ENCODE measurements at places on chromosomes 5 and 9.

DNA sequence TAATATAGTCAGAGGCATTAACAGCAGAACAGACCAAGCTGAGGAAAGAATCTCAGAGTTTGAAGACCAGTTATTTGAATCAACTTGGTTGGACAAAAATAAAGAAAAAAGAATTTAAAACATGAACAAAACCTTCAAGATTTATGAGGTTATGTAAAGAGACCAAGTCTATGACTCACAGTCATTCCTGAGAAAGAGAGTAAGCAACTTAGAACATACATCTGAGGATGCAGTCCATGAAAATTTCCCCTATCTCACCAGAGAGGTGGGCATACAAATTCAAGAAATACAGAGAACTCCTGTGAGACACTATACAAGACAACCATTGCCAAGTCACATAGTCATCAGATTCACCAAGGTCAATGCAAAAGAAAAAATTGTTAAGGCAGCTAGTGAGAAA, 17.4 kb upstream of the C9orf72 start:
- H3K27ac ChIP-seq: no peak overlapping the region
- no peak for DNase-seq
- peaks cover 54% of the 10 kb centered on the region for H3K27me3 ChIP-seq
- H3K36me3 ChIP-seq: no peaks in the 10 kb centered on the region

- H3K27ac ChIP-seq: no peak overlapping the region
- no peaks in the 10 kb centered on the region for H3K27me3 ChIP-seq
- no peak for DNase-seq
Observed at GRCh38 chr9:123590499-123590898, 234.5 kb downstream of the CRB2 start.

DNA sequence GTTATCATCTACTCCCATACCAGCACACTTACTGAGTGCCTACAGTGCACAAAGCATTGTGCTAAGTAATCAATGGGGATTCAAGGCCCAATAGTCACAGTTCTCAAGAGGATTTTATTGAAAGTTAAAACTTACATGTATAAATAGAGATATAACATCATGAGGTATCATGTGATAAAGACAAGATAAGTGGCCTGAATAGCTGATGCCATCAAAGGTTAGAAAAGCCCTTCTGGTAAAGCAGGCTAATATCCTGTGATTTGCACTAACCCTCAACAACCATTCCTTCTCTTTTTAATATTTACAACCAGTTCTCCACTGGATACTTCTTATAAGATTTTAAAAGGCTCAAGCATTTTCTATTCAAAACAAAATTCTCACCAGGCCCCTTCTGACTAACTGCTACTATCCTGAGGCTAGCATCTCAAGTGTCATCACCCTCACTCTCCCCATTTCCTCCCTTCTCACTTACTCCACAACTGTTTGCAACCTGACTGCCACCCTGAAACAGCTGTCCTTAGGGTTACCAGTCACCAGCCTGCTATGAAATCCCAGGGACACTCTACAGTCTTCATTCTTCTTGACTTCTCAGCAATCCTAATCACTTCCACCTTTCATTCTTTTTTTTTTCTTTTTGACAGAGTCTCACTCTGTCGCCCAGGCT, 377.9 kb downstream of the ENC1 start:
- H3K4me3 ChIP-seq: no peak overlapping the region
- H3K4me1 ChIP-seq: no peaks in the 10 kb centered on the region
- H3K27ac ChIP-seq: no peak overlapping the region
- H3K36me3 ChIP-seq: no peaks in the 10 kb centered on the region
- no peak for DNase-seq

DNA sequence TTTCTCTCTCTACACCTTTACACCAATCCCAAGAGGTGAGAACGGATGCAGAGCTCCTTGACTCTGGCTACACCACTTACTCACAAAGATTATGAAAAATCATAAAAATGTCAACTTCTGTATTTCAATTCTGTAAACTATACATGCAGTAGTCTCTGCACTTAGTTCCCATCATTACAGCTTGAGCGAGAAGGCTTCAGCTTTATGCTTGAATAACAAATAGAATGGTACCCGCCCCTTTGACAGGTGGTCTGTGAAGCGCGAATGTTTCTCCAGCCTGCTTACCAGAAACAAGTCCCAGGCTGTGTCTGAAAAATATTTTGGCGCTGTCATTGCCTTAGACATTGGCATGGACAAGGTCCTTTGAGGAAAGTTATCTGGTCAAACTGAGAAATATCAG, 562.4 kb upstream of the CLINT1 start:
- no peaks in the 10 kb centered on the region for H3K27me3 ChIP-seq
- H3K27ac ChIP-seq: no peak overlapping the region
- no peak overlapping the region for H3K4me3 ChIP-seq
- H3K36me3 ChIP-seq: no peaks in the 10 kb centered on the region
- no peaks in the 10 kb centered on the region for H3K4me1 ChIP-seq

DNA sequence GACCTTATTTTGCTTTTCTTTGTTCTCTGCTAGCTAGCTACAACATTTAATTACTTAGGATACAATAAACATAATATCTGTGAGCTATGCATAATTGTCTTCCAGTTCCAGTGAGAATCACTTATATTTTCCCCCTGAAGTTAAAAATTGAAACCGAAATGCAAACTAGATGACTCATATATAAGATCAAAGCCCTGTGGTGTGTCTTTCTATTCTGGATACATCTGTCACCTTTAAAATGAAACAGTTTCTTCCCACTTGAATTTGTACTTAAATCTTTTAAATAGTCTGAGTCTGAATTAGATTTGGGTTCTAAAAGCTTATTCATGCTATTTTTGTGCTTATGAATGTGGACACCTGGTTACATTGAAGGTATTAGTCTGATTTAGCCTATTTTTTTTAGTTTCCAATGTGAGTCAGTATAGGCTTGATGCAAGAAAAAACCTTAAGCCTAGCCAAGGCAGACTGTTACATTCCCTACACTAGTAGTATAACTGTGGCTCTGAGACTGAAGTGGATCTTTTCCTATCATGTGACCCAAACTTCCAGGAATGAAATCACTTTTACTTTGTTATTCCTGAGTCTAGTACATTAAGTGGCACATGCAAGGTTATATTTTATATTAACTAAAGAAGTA, 703.5 kb upstream of the RGMB start:
- H3K36me3 ChIP-seq: no peaks in the 10 kb centered on the region
- peak overlapping the region; percentile 35 for H3K27ac ChIP-seq
- DNase-seq: no peak
- peaks cover 3% of the 10 kb centered on the region for H3K27me3 ChIP-seq
- peaks cover 9% of the 10 kb centered on the region for H3K4me1 ChIP-seq

GRCh38 chr9:28471261-28471660, 898.0 kb upstream of the C9orf72 start:
- no peaks in the 10 kb centered on the region for H3K36me3 ChIP-seq
- H3K4me1 ChIP-seq: no peaks in the 10 kb centered on the region
- H3K27me3 ChIP-seq: no peaks in the 10 kb centered on the region
- no peak overlapping the region for H3K4me3 ChIP-seq
- no peak for DNase-seq
- H3K27ac ChIP-seq: no peak overlapping the region

DNA sequence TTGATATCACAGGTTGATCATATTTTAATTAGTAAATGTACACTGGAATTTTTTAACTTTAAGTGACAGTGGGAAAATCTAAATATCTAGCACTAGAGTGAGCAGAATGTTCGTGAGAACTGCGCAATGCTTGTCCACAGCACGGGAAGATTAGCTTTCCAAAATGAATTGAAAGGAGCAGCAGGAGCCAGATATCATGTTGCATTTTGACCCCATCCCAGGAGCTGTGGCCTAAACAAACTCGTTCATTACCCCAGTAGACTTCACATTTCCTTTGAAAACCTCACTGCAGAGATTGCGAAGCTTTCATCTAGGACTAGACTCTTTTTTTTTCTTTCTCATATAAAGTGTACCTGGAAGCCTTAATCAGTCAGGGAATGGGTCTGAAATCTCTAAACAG, 525.8 kb downstream of the CTNND2 start:
- DNase-seq: no peak
- H3K36me3 ChIP-seq: no peaks in the 10 kb centered on the region
- no peaks in the 10 kb centered on the region for H3K4me1 ChIP-seq
- no peak overlapping the region for H3K27ac ChIP-seq
- peaks cover 23% of the 10 kb centered on the region for H3K27me3 ChIP-seq

GRCh38 chr5:59007460-59008063, 424.7 kb downstream of the RAB3C start:
- H3K27ac ChIP-seq: no peak overlapping the region
- no peak overlapping the region for H3K4me3 ChIP-seq
- no peaks in the 10 kb centered on the region for H3K27me3 ChIP-seq
- peaks cover 28% of the 10 kb centered on the region for H3K36me3 ChIP-seq
- no peak for DNase-seq

DNA sequence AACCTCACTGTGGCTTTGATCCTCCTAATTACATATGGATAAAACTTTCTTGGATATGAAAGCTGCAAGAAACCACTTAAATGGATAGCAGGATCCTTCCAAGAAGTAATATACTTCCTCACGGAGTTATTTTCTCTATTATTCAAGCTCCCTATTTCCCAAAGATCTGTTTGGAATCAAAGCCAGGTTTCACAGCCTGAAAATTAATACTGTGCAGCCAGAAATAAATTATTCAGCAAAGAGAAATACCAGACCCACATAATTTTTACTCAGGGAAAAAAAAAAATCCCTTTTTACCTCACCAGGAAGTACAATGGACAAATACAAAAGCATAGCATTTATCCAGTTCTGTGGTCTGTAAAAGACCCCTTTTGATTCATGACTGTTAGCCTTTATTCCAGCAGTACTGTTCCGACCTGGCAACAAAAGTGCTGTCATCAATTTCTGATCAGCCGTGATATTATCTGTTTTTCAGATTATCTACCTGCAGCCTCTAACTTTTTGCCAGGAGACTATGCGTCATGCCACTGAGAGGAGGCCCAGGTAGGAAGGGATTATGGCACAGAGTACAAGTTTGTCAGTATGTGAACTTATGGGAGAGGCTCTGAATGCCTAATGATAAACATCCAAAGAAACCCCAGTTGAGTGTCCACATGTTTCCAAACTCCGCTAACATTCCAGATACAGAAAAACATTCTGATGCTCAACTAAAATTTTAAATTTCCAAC, 57.0 kb downstream of the FBN2 start:
- H3K27me3 ChIP-seq: no peaks in the 10 kb centered on the region
- no peak overlapping the region for H3K4me3 ChIP-seq
- H3K27ac ChIP-seq: no peak overlapping the region
- no peaks in the 10 kb centered on the region for H3K36me3 ChIP-seq
- no peaks in the 10 kb centered on the region for H3K4me1 ChIP-seq

- DNase-seq: no peak
- H3K27ac ChIP-seq: no peak overlapping the region
- H3K36me3 ChIP-seq: peaks cover 4% of the 10 kb centered on the region
- H3K27me3 ChIP-seq: no peaks in the 10 kb centered on the region
- peaks cover 4% of the 10 kb centered on the region for H3K4me1 ChIP-seq
Observed at GRCh38 chr5:103217101-103217500, 41.5 kb upstream of the MACIR start.

DNA sequence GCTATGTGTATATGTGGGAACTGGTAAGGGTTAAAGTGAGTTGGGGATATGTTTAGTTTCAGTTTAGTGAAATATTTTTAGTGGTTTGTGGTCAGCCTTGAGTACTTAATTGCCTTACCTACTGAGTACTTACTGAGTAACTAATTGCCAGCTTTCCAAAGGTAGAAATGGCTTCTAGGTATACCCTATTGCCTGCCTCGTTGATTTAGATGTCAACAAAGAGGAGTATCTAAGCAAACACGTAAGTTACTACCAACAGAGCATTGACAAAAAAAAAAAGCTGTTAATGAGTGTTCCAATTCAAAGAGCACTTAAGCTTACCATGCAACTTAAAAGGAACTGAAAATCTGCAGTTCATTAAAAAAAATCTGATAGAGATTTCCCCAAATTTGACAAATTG, 8.8 kb downstream of the ATP10B start:
- H3K4me1 ChIP-seq: no peaks in the 10 kb centered on the region
- peaks cover 3% of the 10 kb centered on the region for H3K27me3 ChIP-seq
- no peak overlapping the region for H3K27ac ChIP-seq
- DNase-seq: no peak

GRCh38 chr5:31554552-31554951, 22.5 kb downstream of the C5orf22 start:
- H3K4me1 ChIP-seq: peaks cover 25% of the 10 kb centered on the region
- H3K36me3 ChIP-seq: peaks cover 78% of the 10 kb centered on the region
- DNase-seq: no peak
- H3K27me3 ChIP-seq: no peaks in the 10 kb centered on the region

DNA sequence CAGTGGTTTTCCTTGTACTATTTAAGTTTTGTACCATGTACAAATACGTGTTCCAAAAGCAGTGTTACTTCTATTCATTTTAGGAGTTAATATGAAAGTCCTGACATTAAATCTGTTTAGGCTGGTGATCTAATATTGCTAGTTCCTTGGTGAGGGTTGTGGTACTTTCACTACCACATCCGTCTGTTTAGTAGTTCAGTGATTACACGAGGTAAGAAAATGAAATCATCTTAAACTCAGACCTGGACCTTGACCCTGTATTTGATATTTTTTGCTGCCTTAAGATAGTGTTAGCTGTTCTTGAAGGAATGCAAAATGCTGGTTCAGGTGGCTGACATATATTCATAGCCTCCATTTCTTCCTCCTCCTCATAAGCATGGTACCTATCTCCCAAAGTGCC, 50.3 kb downstream of the MTAP start:
- H3K27ac ChIP-seq: no peak overlapping the region
- no peak for DNase-seq
- H3K36me3 ChIP-seq: peaks cover 97% of the 10 kb centered on the region

- H3K27me3 ChIP-seq: no peaks in the 10 kb centered on the region
- peaks cover 81% of the 10 kb centered on the region for H3K4me1 ChIP-seq
- peak overlapping the region; percentile 90 for H3K4me3 ChIP-seq
- H3K27ac ChIP-seq: peak overlapping the region; percentile 100
- DNase-seq: peak; percentile 89
Observed at GRCh38 chr5:180803181-180804128, 849 bp upstream of the MGAT1 start.

DNA sequence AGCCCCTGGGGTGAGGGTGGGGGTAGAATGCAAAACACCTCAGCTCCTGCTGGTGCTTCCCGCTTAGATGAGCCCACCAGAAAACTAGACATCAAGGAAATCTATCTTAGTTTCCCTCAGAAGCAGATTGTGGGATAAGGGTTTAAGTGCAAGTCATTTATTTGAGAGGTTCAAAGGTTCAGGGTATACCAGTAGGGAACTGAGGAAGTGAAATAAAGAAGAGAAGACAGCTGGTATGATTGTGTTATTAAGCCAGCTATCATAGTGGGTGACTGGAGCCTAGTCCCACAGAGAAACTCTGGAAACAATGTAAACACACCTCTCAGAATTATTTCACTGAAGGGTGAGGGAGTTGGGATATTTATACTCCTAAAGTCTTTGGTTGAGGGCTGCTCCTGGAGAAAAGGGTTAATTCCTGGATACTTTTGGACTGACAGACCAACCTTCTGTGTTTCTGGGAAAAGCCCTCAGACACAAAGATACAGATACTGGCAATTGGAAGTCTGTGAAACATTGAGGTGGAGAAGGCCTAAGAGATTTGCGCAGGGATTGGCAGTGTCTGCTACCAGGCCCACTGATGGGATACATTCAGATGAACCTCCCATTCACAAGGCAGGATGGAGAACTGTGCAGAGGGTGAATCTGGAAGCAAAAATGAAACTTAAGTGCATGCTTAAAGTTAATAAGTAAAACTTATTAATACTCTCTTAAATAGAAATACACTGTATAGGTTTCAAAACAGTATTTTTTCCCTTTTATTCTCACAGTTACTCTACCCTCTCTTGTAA, 6.4 kb upstream of the DCTN4 start:
- H3K4me3 ChIP-seq: no peak overlapping the region
- DNase-seq: no peak
- H3K4me1 ChIP-seq: no peaks in the 10 kb centered on the region
- no peaks in the 10 kb centered on the region for H3K36me3 ChIP-seq
- no peaks in the 10 kb centered on the region for H3K27me3 ChIP-seq
- no peak overlapping the region for H3K27ac ChIP-seq

Data from activated T-cell treated with anti-CD3 and anti-CD28 coated beads, Interleukin-2, amount 50 U/mL, for 24 hours (primary cell).